Gastroesophageal sphincter (tissue), 4 donors: ENCODE measurements at places on chromosomes 7 and 10.

GRCh38 chr10:60575105-60575504 is 185.4 kb upstream of the ANK3 start:
- H3K27ac ChIP-seq, result no peak overlapping the region
- no peaks in the 10 kb centered on the region for H3K27me3 ChIP-seq
- H3K4me3 ChIP-seq, result no peak overlapping the region
- no peak for ATAC-seq
- no peaks in the 10 kb centered on the region for H3K4me1 ChIP-seq

- no peak overlapping the region for H3K27ac ChIP-seq
- peaks cover 6% of the 10 kb centered on the region for H3K4me1 ChIP-seq
- ATAC-seq, result no peak
- H3K4me3 ChIP-seq, result no peak overlapping the region
- H3K27me3 ChIP-seq, result no peaks in the 10 kb centered on the region
Measured at GRCh38 chr7:30709549-30709948, 27.3 kb upstream of the CRHR2 start.

DNA sequence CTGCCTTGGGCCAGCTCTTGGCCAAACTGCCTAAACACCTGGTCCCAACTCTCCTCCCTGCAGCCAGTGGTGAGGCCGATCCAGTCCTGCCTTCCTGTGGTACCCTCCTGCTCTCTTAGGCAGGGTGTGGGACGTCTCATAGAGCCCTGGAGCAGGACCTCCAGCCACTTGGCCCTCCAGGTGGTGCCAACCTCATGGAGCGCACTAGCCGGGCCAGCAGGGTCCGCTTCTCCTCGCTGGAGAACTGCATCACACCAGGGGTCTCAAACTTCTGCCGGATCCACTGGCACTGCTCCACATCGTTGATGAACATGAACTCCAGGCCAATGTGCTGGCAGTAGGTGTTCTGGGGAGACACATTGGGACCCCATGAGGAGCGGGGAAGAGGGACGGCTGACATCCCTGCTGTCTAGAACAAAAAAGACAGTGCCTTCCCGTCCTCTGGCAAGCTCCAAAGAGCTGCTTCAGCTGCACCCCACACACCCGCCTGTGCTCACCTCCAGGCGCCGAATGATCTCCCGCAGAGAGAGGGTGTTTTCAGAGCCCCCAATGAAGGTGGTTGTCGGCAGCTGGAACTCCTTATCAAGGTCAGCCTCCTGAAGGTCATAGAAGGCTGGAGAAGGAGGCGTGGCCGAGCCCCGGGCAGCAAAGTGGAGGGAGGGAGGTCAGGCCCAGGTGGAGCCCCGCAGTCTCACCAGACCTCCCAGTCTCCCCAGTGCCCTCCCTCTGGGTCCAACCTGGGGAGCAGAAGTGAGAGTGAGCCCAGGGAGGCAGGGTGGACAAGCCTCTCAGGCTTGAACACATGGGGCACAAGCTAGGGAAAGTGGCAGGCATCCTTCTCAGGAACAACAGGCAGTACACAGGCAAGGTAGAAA is 10.2 kb downstream of the OGDHL start:
- peaks cover 10% of the 10 kb centered on the region for H3K27me3 ChIP-seq
- ATAC-seq, result no peak
- H3K4me1 ChIP-seq, result no peaks in the 10 kb centered on the region
- no peak overlapping the region for H3K27ac ChIP-seq
- H3K36me3 ChIP-seq, result no peaks in the 10 kb centered on the region

GRCh38 chr10:60953420-60953819 is 9.4 kb upstream of the RHOBTB1 start:
- no peaks in the 10 kb centered on the region for H3K36me3 ChIP-seq
- no peaks in the 10 kb centered on the region for H3K27me3 ChIP-seq
- H3K27ac ChIP-seq, result no peak overlapping the region

DNA sequence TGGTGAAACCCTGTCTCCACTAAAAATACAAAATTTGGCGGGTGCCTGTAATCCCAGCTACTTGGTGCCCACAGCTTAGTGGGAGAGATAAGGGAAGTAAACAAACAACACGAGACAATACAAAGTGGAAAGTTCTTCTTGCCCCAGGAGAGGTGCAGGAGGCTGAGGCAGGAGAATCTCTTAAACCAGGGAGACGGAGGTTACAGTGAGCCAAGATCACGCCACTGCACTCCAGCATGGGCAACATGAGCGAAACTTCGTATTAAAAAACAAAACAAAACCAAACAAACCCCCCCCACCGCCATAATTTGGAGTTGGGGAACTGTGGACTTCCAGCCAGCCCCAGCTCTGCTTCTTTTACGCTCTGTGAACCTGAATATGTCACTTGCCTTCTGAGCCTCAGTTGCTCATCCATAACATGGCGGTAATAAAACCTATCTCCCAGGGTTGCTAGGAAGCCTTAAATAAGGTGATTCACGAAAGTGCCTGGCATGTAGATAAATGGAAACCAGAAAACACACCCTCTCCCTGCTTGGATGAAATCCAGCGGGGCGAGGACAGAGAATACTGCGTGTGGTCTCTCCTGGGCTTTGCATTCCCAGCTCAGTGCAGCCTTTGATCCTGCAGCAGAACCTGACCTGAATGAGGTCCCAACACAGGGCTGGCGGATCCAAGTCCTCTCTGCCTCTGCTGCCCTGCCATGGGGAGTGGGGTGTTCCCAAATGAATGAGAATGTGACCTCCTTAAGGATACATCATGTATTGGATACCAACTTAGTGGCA is 10.2 kb downstream of the MLXIPL start:
- H3K4me1 ChIP-seq, result peaks cover 9% of the 10 kb centered on the region
- no peak for ATAC-seq
- no peak overlapping the region for H3K4me3 ChIP-seq
- H3K27ac ChIP-seq, result no peak overlapping the region
- no peaks in the 10 kb centered on the region for H3K36me3 ChIP-seq

GRCh38 chr10:110393866-110394265 is 89.1 kb upstream of the SMNDC1 start:
- H3K4me3 ChIP-seq, result no peak overlapping the region
- H3K36me3 ChIP-seq, result no peaks in the 10 kb centered on the region
- H3K27ac ChIP-seq, result no peak overlapping the region
- ATAC-seq, result no peak
- H3K4me1 ChIP-seq, result peaks cover 9% of the 10 kb centered on the region
- peaks cover 22% of the 10 kb centered on the region for H3K27me3 ChIP-seq

DNA sequence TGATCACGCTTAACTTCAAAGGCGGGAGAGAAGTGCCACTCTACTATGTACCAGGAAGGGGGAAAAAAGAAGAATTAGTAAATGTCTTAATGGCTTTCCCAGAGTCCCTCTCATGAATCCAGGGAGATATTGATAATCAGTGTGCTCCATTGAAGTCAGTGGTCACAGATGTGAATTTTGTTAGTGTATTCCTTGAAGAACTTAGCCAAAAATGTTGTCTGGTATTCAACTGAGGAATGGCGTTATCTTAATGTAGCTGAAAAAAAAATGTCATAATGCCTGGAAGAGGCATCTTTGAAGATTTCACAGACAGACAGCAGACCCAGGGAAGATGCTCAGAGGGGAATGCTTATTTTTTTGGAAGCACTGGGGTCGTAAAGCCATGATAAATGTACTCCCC is 250.4 kb downstream of the WDR11 start:
- no peaks in the 10 kb centered on the region for H3K36me3 ChIP-seq
- no peak for ATAC-seq

GRCh38 chr10:117830787-117831212 is 215.9 kb downstream of the RAB11FIP2 start:
- H3K27ac ChIP-seq, result no peak overlapping the region
- ATAC-seq, result no peak
- H3K27me3 ChIP-seq, result peaks cover 3% of the 10 kb centered on the region

GRCh38 chr7:100247152-100247757 is 27.5 kb downstream of the PVRIG start:
- H3K4me3 ChIP-seq, result no peak overlapping the region
- no peak overlapping the region for H3K27ac ChIP-seq
- H3K36me3 ChIP-seq, result no peaks in the 10 kb centered on the region
- no peaks in the 10 kb centered on the region for H3K4me1 ChIP-seq
- ATAC-seq, result no peak

DNA sequence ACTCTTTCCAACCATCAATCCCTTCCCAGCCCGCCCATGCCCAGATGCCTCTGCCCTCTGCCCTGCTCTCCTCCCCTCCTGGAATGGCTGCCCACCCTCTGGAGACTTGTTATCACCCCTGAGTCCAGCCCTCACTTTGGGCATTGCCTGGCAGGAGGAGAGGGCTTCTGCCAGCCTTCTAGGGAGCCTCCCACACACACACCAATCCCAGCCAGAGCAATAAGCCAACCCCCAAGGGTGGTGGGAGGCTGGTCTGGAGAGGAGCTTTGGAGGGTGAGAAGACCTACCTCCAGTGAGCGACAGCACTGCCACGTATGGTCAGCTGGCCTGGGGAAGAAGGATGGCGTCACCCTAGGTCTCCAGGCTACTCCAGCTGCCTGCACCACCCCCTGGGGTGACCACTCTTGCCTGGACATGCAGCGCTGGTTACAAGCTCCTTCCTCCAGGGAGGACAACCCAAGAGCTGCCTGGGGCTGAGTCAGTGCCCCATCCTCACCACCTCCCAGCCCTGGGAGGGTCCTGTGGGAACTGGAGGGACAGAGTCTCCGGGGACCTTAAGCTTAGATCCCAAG is 8.4 kb downstream of the C10orf105 start:
- no peaks in the 10 kb centered on the region for H3K27me3 ChIP-seq
- H3K4me3 ChIP-seq, result no peak overlapping the region
- ATAC-seq, result no peak

- ATAC-seq, result no peak
- H3K36me3 ChIP-seq, result no peaks in the 10 kb centered on the region
- H3K27ac ChIP-seq, result no peak overlapping the region
- H3K4me3 ChIP-seq, result no peak overlapping the region
- no peaks in the 10 kb centered on the region for H3K4me1 ChIP-seq
Measured at GRCh38 chr10:72392571-72392970, 37.9 kb upstream of the DNAJB12 start.

- H3K4me3 ChIP-seq, result no peak overlapping the region
- no peak for ATAC-seq
- H3K27ac ChIP-seq, result no peak overlapping the region
- no peaks in the 10 kb centered on the region for H3K36me3 ChIP-seq
- peaks cover 30% of the 10 kb centered on the region for H3K27me3 ChIP-seq
Measured at GRCh38 chr7:130065500-130066152, 4.7 kb upstream of the KLHDC10 start.
